ENCODE measurements at places on chromosomes 1 and 21. TPM values are rescaled to one million over a fixed set of nuclear protein-coding genes. Genes with fewer than 3 reads are reported as not detected.

Gene FCGR1A
- not detected for total RNA-seq

Gene KCNC4
- 1.5 TPM for total RNA-seq

Gene SPRR2B
- total RNA-seq, result not detected

Gene CGN
- total RNA-seq, result 128 TPM

DNA sequence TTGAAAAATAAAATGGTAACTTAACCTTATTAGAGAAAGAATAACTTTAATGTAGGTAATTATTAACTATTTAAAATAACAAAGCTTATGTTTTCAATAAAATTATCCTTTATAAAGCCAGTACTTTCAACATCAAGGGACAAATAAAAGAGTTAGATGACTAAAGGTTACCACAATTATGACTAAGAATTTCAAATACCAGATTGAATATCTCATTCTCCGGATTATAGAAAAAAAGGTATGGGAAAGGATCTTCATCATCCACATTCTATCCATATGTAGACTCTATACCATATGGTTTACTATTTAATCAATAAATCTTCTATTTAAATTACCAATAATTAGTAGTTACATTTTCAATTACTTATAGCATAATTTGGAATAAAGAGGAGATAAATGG is 62.8 kb downstream of the TOR3A start:
- no peak for DNase-seq

GRCh38 chr1:119565131-119565772 is 58.2 kb downstream of the HSD3B1 start:
- DNase-seq, result no peak

Measured in progenitor cell of endocrine pancreas (in vitro differentiated cells).